ENCODE measurements at places on chromosomes 7 and 10.

- DNase-seq, result no peak
Observed at GRCh38 chr10:118729200-118729599, 25.6 kb downstream of the CACUL1 start.

DNA sequence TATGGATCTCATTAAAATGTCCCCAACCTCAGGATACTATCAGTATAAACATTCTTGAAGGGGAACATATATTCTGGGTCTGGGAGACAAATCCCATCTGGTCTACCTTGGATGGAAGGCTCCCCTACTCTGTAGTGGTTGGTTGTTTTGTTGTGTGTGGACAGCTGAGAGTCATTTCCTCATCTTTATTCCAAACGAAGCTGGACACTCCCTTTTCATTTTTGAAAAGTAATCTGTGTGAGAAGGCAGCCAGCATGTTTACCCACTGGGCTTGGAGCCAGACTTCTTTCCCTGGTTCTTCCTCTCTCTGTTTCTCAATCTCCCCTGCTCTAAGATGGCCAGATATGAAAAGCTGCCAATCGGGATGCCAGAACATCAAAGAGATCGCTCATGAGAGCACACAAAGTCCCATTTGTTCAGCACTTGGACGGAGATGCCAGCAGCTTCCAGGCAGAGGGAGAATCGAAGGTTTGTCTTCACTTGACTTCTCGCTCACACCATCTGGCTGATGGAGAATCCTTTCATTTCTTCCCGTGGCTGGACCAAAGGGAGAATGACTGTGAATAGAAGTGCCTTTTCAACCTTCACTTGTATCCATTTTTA lies 108.1 kb upstream of the AGR3 start:
- DNase-seq, result no peak

DNA sequence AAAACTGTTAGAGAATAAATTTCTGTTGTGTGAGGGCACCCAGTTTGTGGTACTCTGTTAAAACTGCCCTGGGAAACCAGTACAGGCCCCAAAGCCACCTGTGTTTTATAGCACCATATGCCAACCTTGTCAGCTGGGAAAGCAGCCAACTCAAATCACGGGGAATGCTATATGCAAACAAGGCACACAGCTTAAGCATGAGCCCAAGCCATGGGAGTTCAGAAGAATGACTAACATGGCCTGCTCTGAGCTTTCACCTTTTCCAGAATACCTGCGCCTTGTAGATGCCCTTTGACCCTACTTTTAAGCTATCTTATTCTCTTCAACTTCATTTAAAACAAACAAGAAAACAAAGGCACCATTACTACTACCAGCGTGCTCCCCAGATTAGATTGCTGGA lies 5.5 kb upstream of the SLC25A13 start:
- no peak for DNase-seq

- DNase-seq, result peak; percentile 56
Observed at GRCh38 chr10:63628526-63629362, 107.5 kb downstream of the REEP3 start.

- no peak for DNase-seq
Observed at GRCh38 chr7:138838166-138838565, 40.2 kb upstream of the ATP6V0A4 start.

- DNase-seq, result no peak
Observed at GRCh38 chr7:16739863-16740622, 13.5 kb upstream of the TSPAN13 start.

- no peak for DNase-seq
Observed at GRCh38 chr7:47336472-47337425, 245.2 kb downstream of the TNS3 start.

DNA sequence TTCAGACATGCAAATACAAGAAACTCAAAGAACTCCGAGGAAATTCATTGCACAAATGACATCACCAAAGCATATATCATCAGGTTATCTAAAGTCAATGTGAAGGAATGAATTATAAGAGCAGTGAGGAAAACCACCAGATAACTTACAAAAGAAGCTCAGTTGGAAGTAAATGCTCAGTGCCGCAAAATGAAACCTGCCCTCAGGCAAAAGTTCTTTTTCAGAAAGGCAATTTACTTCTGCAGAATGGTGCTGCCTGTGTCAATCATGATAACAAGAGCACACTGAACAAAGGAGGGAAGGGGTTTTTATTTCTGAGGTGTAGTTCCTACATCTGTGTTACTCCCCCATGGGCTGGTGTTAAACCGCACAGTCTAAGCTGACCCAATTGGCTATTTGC lies 550.6 kb upstream of the SEMA3D start:
- DNase-seq, result no peak

DNA sequence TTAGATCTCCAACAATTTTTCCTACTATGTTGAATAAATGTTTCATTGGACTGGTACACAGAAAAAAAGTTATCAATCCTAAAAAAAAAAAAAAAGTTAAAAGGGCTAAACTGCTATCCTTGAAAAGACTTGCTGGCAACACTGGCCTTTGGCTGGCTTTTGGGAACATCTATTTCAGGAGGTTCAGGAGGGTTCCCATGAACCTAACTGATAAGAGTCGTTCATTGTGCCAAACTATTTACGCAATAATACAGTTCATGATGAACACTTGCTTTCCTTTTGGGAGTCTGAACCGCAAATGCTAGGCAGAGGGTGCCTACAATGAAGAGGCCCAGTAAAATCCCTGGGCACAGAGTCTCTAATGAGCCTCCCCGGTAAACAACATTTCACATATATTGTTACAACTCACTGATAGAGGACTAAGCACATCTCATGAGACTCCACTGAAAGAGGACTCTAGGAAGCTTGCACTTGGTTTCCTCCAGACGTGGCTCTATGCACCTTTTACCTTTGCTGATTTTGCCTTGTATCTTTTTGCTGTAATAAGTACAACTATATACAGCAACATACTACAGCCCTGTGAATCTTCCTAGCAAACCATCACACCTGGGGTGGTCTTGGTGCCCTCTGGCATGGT lies 45.0 kb downstream of the ZFAND4 start:
- DNase-seq, result no peak

DNA sequence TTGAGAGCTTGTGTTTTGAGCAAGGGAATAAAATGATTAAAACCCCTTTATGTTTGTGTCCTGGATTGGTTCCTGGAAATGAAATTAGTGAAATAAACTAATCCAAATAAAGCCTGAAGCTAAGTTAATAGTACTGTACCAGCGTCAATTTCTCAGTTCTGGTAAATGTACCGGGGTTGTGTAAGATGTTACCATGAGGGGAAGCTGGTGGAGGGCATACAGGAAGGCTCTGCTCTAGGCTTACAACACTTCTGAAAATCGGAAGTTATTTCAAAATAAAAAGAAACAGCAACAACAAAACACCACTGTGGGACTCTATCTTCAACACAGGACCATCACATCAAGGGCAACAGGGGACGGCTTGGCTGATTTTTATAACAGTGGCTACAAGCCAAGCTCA lies 257.0 kb downstream of the CREB5 start:
- DNase-seq, result no peak

DNA sequence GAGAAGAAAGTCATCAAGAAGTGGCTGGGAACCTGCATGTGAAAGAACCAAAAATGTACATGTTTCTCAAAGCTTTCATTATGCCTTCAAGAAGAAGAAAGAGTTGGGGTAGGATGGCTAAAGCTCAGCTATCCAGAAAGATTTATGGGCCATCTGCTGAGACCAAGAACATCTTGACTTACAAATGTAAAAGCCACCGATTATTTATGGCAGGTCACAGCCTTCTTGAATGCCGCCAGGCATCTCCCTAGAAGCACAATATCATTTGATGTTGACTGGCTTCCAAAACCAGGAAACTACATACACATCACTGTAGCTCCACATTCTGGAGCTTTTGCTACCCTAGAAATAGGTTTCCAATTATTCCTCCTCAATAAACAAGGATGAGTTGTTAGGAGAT lies 254.2 kb upstream of the AOAH start:
- no peak for DNase-seq

- no peak for DNase-seq
Observed at GRCh38 chr10:7161484-7162250, 249.2 kb downstream of the SFMBT2 start.

DNA sequence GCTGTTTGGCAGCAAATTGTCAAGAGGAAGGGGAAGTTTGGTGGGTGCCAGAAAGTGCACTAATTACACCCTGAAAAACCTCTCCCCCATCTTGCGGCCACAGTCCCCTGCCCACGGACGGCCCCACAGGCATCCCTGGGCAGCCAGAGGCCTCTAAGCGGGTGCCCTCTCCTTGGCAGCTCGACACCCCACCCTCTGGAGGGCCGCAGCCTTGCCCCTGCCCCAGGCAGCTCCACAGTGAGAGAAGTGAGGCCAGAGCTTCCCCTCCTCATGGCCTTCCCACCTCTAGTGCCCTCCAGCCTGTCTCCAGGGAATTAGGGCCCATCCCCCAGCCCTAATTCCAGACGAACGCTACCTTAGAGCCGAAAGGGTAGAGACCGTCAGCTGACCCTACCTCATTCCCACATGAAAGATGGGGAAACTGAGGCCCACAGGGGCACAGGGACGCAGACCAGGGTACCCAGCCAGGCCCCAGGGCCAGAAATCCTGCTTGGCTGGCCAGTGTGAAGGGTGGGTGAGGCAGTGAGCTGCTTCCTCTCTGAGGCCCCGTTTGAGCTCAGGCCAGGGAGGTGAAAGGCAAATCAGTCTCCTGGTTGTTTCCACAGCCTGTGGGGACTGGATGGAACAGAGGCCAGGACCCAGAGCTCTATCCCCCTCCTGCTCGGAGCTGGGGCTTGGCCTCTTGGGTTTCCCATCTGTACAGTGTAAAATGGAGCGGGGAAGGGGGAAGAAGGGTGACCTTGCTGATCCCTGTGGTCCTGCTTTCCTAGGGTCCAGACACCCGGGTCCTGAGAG lies 10.0 kb downstream of the ZCCHC24 start:
- DNase-seq, result no peak

- DNase-seq, result peak; percentile 87
Observed at GRCh38 chr10:78763651-78764395, 304.9 kb upstream of the ZMIZ1 start.

DNA sequence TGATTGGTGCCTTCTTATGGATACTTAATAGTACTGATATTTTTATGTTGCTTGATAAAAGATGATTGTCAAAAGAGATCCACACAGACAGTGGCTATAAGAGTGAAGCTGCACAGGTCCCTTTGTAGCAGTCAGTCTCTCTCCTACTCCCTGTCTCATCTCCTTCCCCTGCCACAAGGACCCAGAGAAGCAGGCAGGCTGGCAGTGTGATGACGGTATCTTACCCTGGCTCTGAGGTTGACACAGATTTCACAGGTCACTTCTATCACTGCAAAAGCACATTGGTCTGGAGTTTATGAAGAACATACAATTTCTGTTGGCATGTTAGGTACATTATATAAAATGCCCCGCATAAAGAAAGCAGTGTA lies 64.4 kb upstream of the AHR start:
- DNase-seq, result no peak

GRCh38 chr10:35216303-35216905 lies 89.8 kb downstream of the CREM start:
- no peak for DNase-seq

DNA sequence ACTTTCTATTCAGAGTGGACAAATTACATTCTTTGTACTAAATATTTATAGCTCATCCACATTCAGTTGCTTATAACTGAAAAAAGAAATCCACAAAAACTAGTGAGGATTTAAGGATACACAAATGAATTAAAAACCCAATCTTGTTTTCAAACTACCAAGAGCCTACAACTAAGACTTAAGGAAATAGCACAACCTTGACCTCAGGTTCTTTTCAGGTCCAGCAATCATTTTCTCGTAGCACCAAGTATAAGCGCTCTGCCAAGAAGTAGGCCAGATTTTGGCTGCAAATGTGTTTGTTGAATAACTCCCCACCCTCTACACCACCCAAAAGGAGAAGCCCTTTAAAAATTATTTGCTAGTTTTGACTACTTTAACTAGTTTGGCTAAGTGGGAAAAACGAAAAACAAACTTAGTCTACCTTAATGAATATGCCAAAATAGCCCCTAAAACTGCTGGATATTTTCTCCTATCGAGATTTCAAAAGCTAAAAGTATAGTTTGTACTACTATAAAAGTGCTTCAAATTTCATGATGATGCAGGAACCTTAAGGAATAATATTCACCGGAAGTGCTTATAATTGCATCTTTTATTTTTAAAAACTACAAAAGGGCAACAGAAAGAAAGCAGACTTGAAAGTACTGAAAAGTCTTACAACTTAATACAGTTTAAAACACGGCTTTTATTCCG lies 2.7 kb upstream of the KMT2E start:
- DNase-seq, result no peak

- peak; percentile 39 for DNase-seq
Observed at GRCh38 chr7:87152897-87153641, 816 bp downstream of the DMTF1 start.

DNA sequence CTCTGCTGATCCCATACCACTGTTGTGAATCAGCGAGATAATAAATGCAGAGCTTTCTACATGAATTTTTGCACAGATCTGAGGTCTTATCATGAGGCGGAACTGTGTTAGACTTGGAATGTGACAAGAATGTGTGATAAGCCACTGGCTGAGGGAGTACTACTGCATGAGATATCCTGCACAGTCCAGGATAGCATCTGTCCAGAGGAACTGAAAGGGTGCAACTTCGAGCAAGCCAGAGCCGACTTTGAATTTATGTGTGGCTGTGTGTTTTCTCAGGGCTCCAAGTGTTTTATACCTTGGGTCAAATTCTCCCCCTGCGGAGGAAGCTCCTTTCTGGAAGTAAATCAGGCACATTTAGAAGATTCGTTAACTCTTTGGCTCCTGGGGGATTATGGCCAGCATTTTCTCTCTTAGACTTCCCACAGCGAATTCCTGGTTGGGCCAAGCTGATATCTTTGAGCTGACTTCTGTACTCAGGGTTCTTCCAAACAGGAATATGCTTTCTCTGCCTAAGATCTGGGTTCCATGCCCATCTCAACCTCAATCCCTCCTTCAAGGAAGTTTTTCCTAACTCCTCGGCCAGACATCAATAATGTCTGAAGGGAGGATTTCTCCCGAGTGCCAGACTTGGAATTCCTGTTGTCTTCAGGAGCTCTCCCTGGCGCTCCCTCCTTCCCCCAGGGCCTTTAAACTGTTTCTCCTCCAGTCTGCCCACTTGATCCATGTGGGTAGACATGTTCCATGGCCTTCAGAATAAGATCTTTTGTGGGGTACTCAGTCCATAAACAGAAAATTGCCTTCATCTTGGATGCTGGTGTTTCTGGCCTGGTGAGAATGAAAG lies 2.5 kb upstream of the MEST start:
- DNase-seq, result no peak

DNA sequence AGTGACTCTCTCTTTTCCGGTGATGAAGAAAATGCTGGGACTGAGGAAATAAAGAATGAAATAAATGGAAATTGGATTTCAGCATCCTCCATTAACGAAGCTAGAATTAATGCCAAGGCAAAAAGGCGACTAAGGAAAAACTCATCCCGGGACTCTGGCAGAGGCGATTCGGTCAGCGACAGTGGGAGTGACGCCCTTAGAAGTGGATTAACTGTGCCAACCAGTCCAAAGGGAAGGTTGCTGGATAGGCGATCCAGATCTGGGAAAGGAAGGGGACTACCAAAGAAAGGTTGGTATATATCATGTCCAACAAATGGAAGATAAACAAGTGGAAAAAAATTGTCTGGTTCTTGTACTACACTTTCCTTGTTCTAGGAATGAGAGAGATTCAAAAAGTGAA lies 9.5 kb downstream of the PDCD4 start:
- DNase-seq, result no peak

- DNase-seq, result no peak
Observed at GRCh38 chr7:96794063-96794462, 84.4 kb upstream of the SEM1 start.

- peak; percentile 46 for DNase-seq
Observed at GRCh38 chr7:158828133-158829020, 932 bp downstream of the ESYT2 start.

Measured in GM13976 (cell line).